Kidney epithelial cell (primary cell): ENCODE measurements at places on chromosomes 7 and 10.

DNA sequence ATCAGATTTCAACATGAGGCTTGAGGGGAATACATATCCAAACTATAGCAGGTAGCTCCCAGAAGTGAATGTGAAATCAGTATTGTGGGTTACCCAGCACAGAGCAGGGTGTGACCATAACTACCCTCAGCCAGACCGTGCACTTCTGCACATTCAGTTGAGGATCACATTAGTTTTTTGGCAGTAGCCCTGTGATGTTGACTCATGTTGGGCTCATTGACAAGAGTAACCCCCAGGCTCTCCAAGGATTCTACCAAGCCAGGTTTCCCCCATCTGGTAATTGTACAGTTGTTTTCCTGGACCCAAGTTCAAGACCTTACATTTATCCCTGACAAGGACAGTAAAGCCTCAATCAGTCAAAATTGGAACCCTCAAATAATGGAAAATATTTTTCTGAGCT lies 11.7 kb upstream of the CPA4 start:
- DNase-seq, result no peak

- no peak for DNase-seq
These were observed 13.9 kb upstream of the PLXNA4 start for GRCh38 chr7:132590162-132590561.

DNA sequence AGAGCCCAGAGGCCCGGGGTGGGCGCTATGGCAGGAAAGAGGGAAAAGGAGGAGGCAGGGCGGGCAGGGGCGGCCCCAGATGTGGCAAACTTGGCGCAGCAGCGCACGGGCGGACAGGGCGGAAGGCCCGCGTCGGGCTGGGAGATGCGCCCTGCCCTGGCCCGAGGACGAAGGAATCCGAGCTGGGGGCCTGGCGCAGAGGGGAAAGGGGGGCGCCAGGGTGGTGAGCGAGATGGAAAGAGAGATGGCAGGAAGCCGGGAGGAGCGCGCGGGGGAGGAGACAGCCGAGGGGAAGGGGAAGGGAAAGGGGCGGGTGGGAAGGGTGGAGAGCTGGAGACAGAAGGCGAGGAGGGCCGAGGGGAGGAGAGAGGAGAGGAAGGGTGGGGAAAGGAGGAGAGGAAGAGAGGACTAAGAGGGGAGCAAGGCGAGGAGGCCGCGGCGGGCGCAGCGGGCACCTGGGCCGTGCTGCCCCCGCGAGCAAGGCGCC lies at the start of gene MARVELD1:
Gene MARVELD1, plus strand, starts transcription at position 392 of the 487 bp plus-strand sequence. CDS start 147 bp downstream, outside the sequence.
- no peak for DNase-seq

DNA sequence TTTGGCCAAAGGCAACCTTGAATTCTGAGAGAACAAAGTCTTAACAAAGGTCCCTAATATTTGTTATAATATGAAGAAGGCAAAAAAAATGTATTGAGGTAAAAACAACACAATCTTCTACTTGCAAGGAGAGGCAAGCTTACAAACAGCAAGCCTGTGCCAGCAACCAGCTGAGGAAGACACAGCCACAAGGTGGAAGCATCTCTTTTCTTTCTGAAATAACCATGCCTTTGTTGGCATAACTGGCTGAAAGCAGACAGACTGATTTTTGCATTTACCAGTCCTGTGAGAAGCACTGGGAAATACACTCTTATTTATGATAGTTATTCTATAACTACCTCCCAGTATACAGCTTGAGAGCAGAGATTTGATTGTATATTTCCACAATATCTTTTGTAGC lies 292.0 kb downstream of the PHTF2 start:
- no peak for DNase-seq

GRCh38 chr10:118626953-118627352 lies 31.5 kb upstream of the PRLHR start:
- DNase-seq, result no peak

DNA sequence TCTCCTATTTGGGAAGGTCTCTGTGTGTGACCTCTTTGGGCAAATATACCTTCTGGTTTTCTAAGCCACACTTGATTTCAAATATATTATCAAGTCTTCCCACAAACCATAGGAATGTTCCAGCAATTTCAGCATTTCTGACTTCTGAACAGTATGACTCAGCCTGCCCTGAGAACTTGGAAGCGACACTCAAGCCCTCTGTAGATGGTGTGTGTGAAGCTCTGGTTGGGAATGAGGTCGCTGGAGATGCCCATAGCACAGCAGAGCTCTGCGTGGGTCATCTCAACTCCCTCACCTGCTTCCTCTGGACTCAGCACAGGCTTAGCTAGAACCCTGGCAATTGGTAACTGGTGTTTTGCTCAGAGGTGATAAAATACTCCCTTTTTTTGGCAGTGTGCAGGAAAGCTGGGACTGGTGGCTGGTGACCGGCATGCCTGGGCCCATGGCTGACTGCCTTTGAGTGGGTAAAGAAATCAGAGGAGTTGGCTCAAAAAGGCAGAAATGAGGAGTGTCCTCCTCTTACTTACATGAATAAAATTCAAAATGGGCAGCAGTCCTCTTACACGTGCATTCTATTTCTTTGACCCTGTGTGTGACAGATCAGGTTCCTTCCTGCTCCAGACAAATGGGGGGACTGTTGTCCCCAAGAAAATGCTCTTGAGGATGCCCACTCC lies 87.5 kb upstream of the NRP1 start:
- peak; percentile 92 for DNase-seq

- no peak for DNase-seq
These were observed 132.9 kb downstream of the LRRN3 start for GRCh38 chr7:111223802-111224253.

GRCh38 chr7:46571996-46572395 lies 650.9 kb upstream of the IGFBP3 start:
- DNase-seq, result no peak

GRCh38 chr10:74186678-74187077 lies 35.7 kb downstream of the ADK start:
- DNase-seq, result no peak

DNA sequence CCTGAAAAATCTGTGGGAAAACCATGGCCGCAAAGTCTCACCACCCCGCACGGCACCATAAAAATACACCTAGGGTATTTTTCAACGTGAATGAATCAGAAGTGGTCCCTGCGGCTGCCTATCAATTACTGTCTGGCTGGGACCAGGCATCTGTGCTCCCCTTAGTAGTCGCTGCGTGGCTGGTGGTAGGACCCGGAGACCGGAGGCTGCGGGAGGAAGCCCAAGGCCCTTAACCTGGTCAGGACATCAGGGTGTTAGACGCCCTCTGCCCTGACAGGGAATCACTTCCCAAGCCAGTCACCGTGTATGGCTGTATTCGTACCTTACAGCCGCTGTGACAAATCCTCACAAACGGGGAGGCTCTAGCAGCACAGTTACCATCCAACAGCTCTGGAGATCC lies 141.5 kb upstream of the PPP2R2D start:
- no peak for DNase-seq

- no peak for DNase-seq
These were observed 109.4 kb downstream of the WDFY4 start for GRCh38 chr10:48794074-48794473.

DNA sequence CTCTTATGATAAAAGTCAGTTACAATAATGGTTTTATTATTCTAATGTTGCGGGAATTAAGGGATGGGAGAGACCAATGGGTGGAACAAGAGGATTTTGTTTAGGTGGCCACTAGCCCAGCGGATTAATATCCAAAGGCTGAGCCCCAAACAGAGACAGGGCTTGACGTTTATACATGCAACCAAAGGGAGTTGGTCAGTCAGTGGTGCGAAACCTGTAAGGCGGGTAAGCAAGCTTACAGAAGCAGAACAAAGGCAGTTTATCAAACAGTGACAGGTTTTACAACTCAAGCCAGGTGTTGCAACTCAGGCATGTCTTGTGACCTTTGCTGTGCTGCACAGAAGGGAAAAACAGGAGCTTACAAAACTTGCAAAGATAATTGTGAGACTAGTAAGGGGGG lies 622.9 kb upstream of the MBL2 start:
- no peak for DNase-seq

- no peak for DNase-seq
These were observed 71.0 kb downstream of the SEM1 start for GRCh38 chr7:96638669-96639068.

DNA sequence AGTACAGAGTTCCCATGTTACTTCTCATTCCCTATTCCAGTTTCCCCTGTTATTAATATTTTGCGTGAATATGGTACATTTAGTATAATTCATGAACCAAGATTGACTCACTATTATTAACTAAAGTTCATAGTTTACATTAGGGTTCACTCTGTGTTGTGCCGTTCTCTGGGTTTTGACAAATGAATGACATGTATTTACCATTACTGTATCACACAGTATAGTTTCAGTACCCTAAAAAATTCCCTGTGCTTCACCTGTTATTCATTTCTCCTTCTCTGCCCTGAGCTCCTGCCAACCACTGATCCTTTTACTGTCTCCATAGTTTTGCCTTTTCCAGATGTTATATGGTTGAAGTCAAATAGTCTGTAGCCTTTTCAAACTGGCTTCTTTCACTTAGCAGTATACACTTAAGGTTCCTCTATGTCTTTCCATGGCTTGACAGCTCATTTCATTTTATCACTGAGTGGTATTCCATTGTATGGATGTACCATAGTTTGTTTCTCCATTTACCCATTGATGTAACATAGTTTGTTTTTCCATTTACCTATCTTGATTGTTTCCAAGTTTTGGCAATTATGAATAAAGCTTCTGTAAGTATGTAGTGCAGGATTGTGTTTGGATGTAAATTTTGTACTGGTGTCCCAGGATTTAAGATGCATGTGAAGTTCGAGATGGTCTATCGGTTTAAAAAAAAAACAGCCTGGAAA lies 58.8 kb downstream of the CDK14 start:
- DNase-seq, result no peak

DNA sequence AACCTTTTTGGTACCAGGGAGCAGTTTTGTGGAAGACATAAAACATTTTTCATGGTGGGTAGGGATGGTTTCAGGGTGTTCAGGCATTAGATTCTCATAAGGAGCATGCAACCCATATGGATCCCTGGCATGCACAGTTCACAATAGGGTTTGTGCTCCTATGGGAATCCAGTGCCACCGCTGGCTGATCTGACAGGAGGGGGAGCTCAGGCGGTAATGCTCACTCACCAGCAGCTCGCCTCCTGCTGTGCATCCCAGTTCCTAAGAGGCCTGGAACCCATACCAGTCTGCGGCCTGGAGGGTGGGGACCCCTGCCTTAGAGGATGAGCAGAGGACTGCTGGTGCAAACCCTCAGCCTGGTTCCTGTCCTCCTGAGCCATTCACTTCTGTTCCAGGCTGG lies 561.7 kb downstream of the SDK1 start:
- DNase-seq, result no peak

DNA sequence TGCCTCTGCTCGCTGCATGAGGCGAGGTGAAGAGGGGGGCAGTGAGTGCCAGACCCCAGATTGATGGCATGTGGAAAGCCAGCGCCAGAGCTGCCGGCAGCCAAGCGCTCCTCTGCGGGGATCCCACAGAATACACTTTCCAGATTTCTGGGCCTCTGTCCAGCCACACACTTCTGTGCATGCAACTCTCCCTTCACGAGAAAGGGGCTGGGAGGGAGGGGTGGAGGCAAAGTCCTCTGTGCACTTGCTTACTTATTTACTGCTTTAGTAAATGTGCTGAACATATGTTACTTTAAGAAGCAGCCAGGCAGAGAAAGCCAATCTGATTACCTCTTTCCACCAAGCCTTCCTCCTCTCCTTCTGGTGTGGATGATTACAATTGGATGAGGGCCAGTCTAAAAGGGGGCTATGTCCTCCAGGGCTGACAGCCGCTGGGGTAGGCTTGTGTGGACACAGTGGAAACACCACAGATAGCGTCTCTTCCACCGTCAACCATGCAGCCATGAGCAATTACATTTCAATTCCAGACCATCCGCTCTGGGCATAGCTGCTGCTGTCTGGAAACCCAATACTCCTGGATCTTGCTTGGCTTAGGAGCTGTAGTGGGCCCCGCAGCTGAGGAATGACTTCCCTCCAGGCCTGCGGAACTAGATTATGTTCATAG lies 322.8 kb upstream of the ANKRD30A start:
- DNase-seq, result no peak

- DNase-seq, result no peak
These were observed 88.4 kb upstream of the SMNDC1 start for GRCh38 chr10:110392868-110393740.

- no peak for DNase-seq
These were observed 254.8 kb upstream of the CTBP2 start for GRCh38 chr10:125415006-125415633.

DNA sequence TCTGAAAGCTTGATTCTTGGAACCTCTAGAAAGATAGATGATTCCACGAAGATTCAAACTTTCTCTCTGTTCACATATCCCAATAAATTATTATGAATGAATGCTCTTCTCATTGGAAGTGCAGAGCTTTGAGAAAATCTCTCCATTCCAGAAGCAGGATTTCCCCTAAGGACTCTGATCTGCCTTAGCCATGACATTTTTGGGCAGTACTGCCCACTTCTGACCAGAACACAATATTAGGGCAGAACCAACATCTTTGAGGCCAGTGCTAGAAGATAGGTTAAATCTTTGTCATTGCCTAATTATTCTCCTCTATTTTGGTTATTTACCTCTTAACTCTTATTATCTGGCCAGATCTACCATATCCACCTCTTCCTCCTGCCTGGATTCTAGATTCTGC lies 49.9 kb downstream of the ARMC3 start:
- DNase-seq, result no peak
